PC-9 (cell line): ENCODE measurements at places on chromosomes 1 and 21. TPM values are rescaled to one million over a fixed set of nuclear protein-coding genes. Genes with fewer than 3 reads are reported as not detected.

DNA sequence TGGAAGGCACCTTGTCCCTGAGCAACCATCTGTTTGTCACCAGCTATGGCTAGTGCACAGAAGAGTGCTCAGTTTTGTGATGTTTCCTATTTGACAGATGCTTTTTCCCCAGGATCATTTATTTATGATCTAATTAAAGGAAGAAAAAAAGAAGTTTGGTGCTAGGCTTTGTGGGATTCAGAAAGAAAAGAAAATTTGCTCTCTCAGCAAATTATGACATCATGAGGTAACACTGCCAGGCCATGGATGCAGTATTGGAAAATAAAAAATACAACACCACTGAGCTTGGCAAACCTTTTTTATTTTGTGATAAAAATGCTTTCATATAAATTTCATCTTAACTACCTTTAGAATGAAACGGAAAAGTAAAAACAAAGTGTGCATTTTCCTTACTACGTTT, 15.5 kb upstream of the ADAM30 start:
- H3K4me3 ChIP-seq = no peak overlapping the region
- H3K4me1 ChIP-seq = no peaks in the 10 kb centered on the region
- DNase-seq = no peak
- no peak overlapping the region for H3K27ac ChIP-seq

- no peaks in the 10 kb centered on the region for H3K4me1 ChIP-seq
- H3K27me3 ChIP-seq = peaks cover 33% of the 10 kb centered on the region; the same call in 1 of the 2 replicates
- no peak overlapping the region for H3K4me3 ChIP-seq
- DNase-seq = no peak
- H3K36me3 ChIP-seq = no peaks in the 10 kb centered on the region
These were observed 364.5 kb downstream of the KCNH1 start for GRCh38 chr1:210769473-210769872.

DNA sequence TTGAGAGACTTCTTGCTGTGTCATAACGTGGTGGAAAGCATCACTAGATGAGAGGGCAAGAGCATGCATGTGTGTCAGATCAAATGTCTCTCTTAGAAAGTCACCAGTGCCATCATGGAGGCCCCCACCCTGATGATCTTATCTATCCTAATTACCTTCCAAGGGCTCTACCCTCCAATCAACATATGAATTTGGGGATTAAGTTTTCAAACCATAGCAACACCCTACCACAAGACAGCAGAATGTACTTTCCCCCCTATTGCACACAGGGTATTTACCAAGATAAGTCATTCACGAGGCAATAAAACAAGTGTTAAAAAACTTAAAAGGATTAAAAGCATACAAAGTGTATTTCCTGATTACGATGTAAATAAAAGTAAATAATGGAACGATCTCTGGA, 515.6 kb downstream of the LMO4 start:
- no peak overlapping the region for H3K27ac ChIP-seq
- DNase-seq = no peak
- H3K4me1 ChIP-seq = no peaks in the 10 kb centered on the region
- no peaks in the 10 kb centered on the region for H3K27me3 ChIP-seq

GRCh38 chr1:77263708-77264107, 18.1 kb upstream of the AK5 start:
- no peaks in the 10 kb centered on the region for H3K36me3 ChIP-seq
- DNase-seq = no peak
- no peak overlapping the region for H3K27ac ChIP-seq
- no peaks in the 10 kb centered on the region for H3K27me3 ChIP-seq
- H3K4me1 ChIP-seq = no peaks in the 10 kb centered on the region

Gene PRAMEF26
- total RNA-seq = not detected in 2 replicates

Gene SSBP3
- total RNA-seq = 26.2 and 26.5 TPM in 2 replicates

DNA sequence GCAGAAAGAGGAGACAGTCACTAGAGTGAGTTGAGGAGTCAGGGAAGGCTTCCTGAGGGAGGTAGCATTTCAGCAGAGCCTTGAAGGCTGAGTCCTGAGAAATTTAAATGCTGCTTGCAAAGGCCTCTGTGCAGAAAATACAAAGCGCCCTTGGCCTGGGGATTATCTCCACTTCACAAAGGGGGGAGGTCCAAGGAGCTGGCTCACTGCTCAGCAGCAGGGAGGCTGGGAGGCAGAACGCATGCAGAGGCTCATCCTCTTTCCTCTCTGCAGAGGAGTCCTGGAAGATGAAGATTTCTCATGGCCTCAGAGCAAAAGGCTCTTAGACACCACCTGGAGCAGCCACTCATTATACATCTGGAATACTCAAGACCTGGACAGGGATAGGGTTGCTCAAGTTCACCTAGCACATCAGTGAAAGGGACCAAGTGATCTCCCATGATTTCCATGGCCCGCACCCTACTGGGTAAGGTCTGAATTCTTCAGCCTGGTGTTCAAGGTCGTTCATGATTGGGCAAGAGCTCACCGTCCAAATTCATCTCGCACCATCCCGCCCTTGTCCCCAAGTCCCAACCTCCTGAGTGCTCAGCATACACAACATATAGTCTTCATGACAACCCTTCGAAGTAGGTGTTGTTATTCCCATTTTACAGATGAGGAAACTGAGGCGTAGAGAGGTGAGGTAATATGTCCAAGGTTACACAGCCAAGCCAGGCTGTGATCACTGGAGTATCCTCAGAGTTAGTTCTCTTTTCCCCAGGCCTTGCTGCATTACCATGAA, 9.0 kb downstream of the SLC1A7 start:
- no peaks in the 10 kb centered on the region for H3K4me1 ChIP-seq
- no peaks in the 10 kb centered on the region for H3K36me3 ChIP-seq

- peak; percentile 40 for DNase-seq
- H3K4me3 ChIP-seq = no peak overlapping the region
- peak overlapping the region; percentile 71 for H3K27ac ChIP-seq
- no peaks in the 10 kb centered on the region for H3K36me3 ChIP-seq
- peaks cover 7% of the 10 kb centered on the region; the same call in 1 of the 2 replicates for H3K4me1 ChIP-seq
- no peaks in the 10 kb centered on the region for H3K27me3 ChIP-seq
These were observed 5.9 kb upstream of the SPRR2E start for GRCh38 chr1:153100245-153100644.

DNA sequence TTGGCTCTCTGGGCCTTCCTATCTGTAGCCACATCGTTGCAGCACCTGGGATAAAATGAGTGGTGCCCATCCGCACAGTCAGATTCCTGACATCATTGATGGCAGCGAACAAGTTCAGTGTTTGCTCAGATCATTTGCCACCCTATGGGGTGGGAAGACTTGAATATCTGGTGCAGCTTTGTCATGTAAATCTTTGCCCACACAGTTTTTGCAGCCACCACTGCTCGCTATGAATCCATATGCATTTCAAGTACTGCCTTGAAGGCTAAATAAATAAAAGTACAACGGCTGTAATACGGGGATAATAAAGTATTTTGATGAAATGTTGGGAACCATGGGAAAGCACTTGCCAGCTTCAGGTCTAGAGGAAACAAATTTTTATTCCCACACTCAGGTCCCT, 56.3 kb upstream of the COA6 start:
- H3K27me3 ChIP-seq = no peaks in the 10 kb centered on the region
- H3K27ac ChIP-seq = no peak overlapping the region
- no peak for DNase-seq
- H3K4me3 ChIP-seq = no peak overlapping the region
- H3K4me1 ChIP-seq = peaks cover 13% of the 10 kb centered on the region

Gene THAP3
- total RNA-seq = 14.6 and 18.7 TPM in 2 replicates

DNA sequence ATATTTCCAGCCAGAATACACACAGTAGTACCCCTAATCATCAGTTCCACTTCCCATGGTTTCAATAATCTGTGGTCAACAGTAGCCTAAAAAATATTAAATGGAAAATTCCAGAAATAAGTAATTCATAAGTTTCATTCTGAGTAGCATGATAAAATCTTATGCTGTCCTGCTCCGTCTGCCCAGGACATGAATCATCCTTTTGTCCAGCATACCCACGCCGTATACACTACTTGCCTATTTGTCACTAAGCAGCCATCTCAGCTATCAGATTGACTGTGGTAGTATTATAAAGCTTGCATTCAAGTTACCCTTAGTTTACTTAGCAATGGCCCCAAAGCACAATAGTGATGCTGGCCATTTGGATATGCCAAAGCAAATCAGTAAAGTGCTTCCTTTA, 118.7 kb downstream of the SLC5A9 start:
- no peak overlapping the region for H3K4me3 ChIP-seq
- DNase-seq = no peak
- H3K4me1 ChIP-seq = no peaks in the 10 kb centered on the region
- H3K27ac ChIP-seq = no peak overlapping the region

DNA sequence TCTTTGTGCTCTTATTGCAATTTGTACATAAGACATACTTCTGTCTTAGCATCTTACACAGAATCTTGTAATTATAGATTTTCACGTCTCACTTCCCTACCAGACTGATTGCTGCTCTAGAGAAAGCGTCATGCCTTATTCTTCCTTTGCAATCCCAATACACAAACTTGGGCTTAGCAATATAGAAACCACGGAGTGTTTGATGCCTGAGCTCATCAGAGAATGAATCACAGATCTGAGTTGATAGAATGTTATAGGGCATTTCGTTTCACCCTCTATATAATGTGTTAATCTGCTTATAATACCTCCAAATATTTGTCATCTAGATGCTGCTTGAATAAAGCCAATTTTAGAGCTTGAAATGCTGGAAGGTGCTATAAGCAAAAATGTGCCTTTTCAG, 6.6 kb downstream of the FMO1 start:
- no peaks in the 10 kb centered on the region for H3K4me1 ChIP-seq
- no peak for DNase-seq
- no peaks in the 10 kb centered on the region for H3K36me3 ChIP-seq
- H3K27me3 ChIP-seq = peaks cover 5% of the 10 kb centered on the region
- H3K4me3 ChIP-seq = no peak overlapping the region
- no peak overlapping the region for H3K27ac ChIP-seq

DNA sequence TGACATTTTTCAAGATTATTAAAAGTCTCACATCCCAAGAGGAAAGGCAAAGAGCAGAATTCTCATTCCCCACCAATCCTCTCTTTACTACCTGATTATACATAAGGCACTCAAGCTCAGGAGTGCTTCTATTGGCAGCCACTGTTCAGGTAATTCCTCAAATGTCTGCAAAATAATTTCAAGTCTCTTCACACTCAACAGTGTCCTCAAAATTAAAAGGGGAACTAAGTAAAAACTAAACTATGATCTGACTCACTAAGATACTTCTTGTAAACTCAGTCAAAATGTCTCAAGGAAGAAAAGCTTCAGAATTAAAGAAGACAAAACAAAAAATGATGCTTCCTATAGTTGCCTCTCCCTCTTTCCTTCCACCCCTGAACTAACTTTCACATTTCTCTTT, 135.6 kb downstream of the GPATCH2 start:
- H3K4me3 ChIP-seq = no peak overlapping the region
- H3K36me3 ChIP-seq = no peaks in the 10 kb centered on the region
- H3K4me1 ChIP-seq = no peaks in the 10 kb centered on the region; the same call in 1 of the 2 replicates
- H3K27ac ChIP-seq = no peak overlapping the region
- DNase-seq = no peak
